ENCODE measurements at places on chromosomes 3 and 15.
A peak's percentile ranks its signal among the peaks of the same experiment; 100 is the strongest.

GRCh38 chr3:100184948-100185570, 70.8 kb upstream of the FILIP1L start:
- DNase-seq, result no peak

DNA sequence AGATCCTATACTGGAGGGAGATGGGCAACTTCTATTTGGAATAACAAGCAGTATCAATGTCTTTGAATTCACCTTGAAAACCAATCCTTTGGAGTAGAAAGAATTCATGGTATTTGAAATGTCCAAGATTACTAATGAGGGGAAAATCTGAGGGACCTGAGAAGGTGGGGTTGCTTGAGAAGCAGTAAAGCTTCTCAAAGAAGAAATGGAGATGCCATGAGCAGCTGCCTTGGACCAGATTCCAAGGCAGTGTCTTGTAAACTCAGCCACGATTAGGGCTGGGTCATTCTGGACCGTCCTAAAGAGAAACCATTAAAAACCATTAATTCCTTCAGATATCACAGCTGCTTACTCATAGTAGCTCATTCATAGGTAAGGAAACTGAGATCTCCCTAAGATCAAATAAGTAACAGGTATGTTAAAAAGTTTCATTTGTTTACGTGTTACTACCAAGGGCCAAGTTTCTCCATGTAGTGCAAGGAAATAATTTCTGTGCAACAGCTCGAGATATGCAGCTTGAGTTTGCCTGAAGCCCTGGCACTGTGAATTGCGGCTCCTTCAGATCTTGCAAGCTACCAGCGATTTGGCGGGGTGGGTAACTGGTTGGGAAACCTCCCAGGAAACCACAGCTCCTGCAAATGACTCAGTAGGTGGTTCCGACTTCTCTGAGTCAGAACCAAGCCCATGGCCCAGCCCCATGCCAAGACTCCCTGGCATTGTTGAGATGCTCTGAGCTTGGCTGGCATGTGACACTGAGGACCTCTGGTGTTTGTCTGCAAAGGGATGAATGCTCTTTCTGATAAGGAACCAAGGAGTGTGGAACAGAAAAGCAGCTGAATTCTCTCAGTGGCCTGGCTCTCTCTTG, 296.8 kb downstream of the RORA start:
- DNase-seq, result peak; percentile 28

GRCh38 chr15:55694652-55695150, 48.3 kb downstream of the PRTG start:
- DNase-seq, result no peak

DNA sequence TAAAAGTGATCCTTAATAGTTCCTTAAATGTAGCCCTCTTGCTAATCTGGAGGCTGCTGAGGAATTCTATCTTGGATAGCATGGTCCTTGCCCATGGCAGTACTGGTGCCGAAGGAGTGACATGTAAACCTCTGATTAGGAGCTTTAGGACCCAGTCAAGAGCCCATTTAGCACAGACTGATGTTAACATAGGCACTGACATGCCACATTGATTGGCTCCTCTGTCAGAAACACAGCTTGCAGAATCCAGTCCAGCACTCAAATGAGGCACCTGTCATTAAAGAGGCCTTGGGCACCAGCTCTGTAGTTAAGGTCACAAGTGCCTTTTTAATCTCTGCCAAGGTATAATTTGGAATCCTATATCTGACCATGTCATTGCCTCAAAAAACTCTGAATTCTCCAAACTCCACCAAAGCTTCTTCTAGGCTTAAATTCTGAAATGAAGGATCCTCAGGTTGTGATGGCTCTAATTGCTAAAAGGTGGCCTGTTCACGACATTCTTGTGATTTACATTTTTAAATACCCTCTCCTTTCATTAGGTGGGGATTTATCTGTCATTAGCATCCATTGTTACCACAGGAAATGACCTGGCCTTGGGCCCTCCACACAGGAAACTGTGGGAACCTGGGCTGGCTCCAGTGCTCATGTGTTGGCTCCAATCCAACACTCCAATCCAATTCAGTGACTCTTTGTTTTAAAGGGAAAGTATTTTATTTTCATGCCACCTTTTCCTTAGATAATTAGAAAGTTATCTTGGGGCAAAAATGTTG, 57.3 kb upstream of the RNF7 start:
- no peak for DNase-seq

GRCh38 chr3:103589770-103590169, 1155.0 kb downstream of the ZPLD1 start:
- no peak for DNase-seq

DNA sequence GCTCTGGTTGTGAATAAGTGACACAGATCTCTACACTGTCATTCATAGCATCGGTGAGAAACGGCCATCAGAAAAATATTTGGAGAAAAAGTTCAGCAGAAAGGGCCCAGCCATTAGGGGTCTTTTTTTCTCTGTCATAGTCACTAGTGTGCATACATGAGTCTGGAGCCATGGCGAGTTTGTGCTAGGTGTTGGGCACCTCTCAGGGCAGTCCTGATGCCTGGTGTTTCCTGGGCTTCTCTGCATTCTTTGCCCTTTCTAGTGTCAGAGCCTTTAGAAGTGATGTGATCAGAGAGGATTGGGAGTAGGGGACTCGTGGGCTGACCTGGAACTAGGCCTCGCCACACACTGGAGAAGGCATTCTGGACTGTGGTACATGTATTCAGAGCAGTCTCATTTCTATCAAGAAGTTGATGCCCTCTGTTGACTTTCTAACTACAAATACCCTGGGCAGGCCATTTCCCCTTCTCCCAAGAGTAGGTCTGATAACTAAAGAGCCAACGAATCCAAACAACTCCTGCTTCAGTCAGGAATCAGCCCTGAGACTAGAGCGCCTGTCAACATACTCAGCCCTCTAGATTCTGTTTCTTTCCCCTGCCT, 1.6 kb downstream of the KY start:
- no peak for DNase-seq

DNA sequence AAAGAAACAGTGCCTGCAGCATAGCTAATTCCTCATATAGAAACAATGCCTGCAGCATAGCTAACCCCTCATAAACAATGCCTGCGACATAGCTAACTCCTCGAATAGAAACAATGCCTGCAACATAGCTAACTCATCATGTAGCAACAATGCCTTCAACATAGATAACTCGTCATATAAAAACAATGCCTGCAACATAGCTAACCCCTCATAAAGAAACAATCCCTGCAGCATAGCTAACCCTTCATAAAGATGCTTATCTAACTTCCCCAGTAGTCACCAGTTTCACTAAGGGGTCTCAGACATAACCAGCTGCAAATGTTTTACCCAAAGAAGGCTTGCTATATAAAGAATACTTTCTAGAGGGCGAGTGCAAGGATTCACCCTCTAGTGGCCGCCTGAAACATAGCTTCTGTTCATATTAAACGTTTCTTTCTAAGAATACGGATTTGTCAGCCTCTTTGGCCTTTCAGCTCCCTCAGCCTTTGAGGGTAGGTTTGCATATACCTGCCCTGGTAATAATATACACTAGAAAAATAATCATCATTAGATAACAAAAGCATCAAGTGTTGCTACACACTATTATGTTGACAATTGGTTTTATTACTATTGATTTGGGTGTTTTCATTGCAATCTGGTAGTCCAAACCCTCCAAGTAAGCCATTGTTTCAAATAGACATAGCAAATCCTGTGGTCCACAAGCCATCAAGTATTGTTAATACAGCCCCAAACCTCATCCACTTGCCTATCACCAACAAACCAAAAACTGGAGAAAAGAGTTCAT, 44.4 kb upstream of the FAN1 start:
- DNase-seq, result no peak

DNA sequence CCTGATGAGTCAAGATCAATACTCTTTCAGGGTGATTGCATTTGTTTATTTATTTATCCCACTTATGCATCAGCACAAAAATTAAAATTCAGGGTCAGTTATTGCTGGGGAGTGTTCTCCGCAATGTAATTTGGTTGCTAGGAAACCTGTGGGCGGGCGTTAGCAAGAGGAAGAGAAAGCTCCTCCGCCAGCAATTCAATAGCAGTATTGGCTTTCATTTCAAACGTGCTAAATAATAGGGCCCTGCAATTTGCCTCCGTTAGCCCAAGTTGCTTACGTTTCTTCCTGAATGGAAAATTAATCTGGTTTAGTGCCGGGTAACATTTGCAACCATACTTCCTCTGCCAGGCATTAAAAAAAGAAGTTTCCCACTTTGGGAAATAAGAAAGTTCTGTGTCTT, 35.5 kb upstream of the PLCL2 start:
- peak; percentile 65 for DNase-seq

- DNase-seq, result no peak
Measured at GRCh38 chr3:123853686-123854372, 30.3 kb downstream of the MYLK start.

GRCh38 chr15:73051391-73051806, 864 bp upstream of the NEO1 start:
- no peak for DNase-seq

DNA sequence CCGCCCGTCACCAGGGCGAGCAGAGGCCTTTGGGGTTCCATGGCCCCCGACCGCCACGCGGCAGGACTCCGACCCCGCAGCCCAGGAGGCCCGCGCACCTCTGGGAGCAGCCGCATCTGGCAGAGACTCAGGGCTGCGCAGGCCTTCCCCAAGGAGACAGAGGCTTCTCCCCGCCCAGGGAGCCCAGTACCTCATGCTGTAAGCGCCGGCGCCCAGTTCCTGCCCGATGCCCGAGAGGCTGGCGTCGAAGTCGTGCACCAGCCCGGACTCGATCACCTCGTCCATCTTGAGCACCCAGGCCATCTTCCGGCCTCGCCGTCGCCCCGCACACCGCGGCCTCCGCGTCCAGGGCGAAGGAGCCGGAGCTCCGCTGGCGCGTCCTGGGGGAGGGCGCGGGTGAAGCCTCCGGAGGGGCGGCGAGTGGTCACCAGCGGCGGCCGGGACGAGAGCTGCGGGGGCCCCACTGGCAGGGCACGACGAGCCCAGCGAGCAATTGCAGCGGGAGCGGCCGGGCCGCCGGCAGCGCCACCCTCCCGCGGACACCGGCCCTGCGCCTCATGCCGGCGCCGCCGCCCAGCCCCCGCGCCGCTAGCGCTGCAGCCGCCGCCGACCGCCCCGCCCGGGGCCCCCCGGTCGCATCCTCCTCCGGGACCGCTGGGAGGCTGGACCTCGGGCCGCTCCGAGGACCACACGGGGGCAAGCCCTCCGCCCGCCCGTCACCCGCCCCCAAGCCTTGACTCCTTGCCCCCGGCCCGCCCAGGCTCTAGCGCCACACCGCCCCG, 468 bp downstream of the UBP1 start:
- DNase-seq, result peak; percentile 56

GRCh38 chr15:40695469-40695890, 506 bp downstream of the RAD51 start:
- DNase-seq, result no peak

DNA sequence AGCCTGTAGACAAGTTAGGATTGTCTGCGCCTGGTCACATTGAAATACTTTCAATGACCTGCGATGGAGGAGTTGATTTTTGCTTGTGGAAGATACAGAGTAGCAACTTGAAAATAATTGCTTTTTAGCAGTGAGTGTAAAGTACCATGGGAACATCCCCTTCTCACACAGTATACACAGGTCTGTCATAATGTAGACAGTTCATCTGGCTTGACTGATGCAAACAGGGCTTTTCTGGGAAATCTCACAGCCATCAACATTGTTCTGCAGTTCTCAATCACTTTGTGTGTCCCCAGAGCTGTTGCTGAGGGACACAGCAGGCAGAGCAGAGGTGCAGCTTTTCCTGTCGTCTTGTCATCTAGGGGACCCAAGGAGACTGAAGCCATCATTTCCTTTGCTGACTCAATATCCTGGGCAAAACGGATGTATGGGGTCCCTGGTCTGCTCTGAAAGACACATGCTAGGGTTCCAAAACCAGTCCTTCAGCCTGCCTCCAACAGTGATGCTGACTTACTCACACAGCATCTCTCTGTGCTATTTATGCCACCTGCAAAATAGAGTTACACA, 5.3 kb upstream of the REC114 start:
- DNase-seq, result no peak

DNA sequence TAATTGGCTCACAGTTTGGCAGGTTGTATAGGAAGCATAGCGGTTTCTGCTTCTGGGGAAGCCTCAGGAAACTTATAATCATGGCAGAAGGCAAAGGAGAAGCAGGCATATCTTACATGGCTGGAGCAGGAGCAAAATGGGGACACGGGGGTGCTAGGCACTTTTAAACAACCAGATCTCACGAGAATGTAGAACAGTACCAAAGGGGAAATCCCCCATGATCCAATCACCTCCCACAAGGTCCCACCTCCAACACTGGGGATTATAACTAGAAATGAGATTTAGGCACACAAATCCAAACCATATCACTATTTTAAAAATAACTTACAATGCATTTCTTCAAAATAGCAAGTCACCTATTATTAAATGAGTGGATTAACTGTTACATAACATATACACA, 47.1 kb upstream of the ANKRD28 start:
- DNase-seq, result no peak

- no peak for DNase-seq
Measured at GRCh38 chr15:37793851-37794250, 140.6 kb upstream of the TMCO5A start.

- no peak for DNase-seq
Measured at GRCh38 chr3:187827723-187828122, 82.5 kb upstream of the BCL6 start.

DNA sequence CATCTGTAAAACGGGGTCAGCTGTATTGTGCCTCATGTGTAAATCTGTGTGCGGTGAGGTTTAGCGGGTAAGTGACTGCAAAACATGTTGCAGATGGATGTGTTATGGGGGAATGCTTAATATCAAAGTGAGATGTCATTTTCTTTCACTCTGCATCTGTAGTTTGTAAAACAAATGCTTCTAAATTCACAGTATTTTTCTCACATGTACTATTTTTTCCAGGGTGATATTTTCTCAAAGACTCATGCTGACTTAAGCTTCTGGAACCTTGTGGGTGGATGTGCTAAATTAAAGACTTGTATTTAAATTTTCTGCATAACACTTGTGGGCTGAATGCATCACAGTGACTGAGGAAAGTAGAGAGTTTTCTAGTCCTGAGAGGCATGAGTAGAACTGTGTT, 115.2 kb upstream of the TP63 start:
- no peak for DNase-seq

DNA sequence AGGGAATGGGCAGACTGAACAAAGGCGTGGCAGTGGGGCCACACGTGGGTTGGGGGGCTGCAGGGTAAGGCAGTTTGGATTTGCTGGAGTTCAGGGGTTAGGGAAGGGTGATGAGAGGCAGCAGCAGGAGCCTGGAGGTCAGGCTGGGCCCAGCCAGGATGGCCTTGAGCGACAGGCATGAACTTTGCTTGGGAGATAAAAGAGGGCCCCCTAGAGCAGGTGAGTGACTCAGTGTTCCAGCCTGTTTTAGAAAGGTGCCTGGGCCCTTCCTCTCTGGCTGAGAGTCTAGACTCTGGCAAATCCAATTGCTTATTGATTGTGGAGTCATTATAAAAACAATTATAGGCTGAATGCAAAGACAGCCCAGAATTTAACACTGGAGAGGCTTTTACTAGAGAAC, 75.1 kb downstream of the RAB11A start:
- DNase-seq, result no peak

GRCh38 chr3:111737047-111737705, 121.9 kb upstream of the PHLDB2 start:
- no peak for DNase-seq
